ENCODE measurements at places on chromosomes 3 and 15.
A peak's percentile ranks its signal among the peaks of the same experiment; 100 is the strongest.

DNA sequence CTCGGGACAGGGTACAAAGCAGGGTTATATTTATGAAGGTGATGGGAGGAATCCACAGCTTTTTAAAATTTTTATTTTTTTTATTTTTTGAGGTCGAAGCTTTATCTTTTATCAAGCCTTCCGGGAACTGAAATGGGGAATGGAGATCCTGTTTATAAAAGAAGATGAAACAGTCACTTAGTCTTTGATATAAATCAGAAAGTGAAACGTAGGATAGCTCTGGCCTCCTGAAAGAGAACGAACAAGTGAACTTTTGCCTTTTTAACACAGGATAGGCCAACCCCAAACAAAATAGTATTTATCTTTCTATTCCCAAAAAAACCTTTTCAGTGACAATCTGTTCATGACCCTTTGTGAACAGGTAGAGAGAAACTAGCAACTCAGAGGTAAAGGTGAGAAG lies 634.0 kb upstream of the LMCD1 start:
- no peak overlapping the region for H3K4me3 ChIP-seq
- peaks cover 21% of the 10 kb centered on the region for H3K4me1 ChIP-seq
- H3K36me3 ChIP-seq: no peaks in the 10 kb centered on the region
- no peak overlapping the region for H3K27ac ChIP-seq
- no peak for DNase-seq

DNA sequence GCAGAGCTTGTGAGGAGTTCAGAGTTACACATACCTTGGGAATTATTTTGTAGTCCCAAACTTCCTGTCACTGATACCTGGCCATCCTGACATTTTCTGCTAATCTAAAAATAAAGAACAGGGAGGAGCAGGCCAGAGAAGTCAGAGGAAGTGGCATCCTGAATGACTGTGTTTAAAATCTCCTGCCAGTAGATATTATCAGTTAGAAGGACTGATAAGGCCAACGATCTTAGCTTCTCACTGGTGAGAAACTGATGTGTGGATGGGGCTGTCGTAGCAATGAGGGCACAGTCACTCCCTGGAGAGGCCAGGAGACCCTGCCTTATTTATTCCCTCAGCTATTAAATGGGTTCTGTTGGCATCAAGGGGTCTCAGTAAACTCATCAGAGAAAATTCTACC lies 115.1 kb downstream of the DGKG start:
- peaks cover 46% of the 10 kb centered on the region for H3K4me1 ChIP-seq
- H3K4me3 ChIP-seq: no peak overlapping the region
- H3K27me3 ChIP-seq: no peaks in the 10 kb centered on the region
- peak overlapping the region; percentile 84 for H3K27ac ChIP-seq
- no peaks in the 10 kb centered on the region for H3K36me3 ChIP-seq
- no peak for DNase-seq

GRCh38 chr3:172213904-172214303 lies 174.5 kb downstream of the FNDC3B start:
- H3K4me3 ChIP-seq: no peak overlapping the region
- no peaks in the 10 kb centered on the region for H3K27me3 ChIP-seq
- H3K27ac ChIP-seq: no peak overlapping the region
- H3K36me3 ChIP-seq: peaks cover 3% of the 10 kb centered on the region
- DNase-seq: no peak
- H3K4me1 ChIP-seq: peaks cover 8% of the 10 kb centered on the region

GRCh38 chr3:71046791-71047190 lies 536.7 kb downstream of the FOXP1 start:
- H3K27ac ChIP-seq: no peak overlapping the region
- no peak overlapping the region for H3K4me3 ChIP-seq
- H3K4me1 ChIP-seq: peaks cover 30% of the 10 kb centered on the region
- peaks cover 14% of the 10 kb centered on the region for H3K36me3 ChIP-seq

- H3K36me3 ChIP-seq: no peaks in the 10 kb centered on the region
- H3K4me3 ChIP-seq: no peak overlapping the region
- no peak for DNase-seq
- no peaks in the 10 kb centered on the region for H3K4me1 ChIP-seq
Measured at GRCh38 chr15:52220251-52220650, 29.1 kb upstream of the GNB5 start.

DNA sequence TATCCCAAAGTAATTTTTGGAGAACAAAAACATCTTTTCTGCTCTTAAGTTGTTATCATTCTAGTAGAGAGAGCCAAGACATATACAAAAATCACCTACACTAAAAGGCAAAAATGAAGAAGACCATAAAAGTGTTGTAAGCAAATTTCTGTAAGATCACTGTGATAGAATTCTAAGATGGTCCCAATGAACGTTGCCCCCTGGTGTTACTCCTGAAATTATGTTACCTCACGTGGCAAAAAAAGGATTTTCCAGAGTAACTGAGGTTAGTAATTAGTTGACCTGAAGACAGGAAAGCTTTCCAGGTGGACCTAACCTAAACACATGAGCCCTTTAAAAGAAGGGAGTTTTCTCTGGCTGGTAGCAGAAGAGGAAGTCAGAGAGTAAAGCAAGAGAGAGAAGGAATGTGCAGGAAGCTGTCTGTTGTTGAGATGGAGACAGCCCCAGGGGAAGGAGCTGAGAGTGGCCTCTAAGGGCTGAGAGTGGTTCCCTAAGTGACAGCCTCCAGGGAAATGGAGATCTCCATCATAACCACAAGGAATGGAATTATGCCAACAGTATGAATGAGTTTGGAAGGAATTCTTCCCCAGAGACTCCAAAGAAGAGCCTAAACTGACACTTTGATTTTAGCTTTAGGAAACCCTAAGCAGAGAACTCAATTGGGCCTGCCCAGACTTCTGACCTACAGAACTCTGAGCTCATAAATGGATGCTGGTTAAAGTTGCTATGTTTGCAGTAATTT lies 205.9 kb downstream of the CD47 start:
- DNase-seq: peak; percentile 35
- H3K4me1 ChIP-seq: no peaks in the 10 kb centered on the region
- no peak overlapping the region for H3K27ac ChIP-seq
- H3K36me3 ChIP-seq: no peaks in the 10 kb centered on the region
- H3K4me3 ChIP-seq: no peak overlapping the region

GRCh38 chr3:26191556-26191955 lies 401.7 kb downstream of the OXSM start:
- H3K4me1 ChIP-seq: no peaks in the 10 kb centered on the region
- no peak overlapping the region for H3K27ac ChIP-seq
- H3K4me3 ChIP-seq: no peak overlapping the region
- no peak for DNase-seq

GRCh38 chr3:51944451-51945021 lies 2.4 kb downstream of the PARP3 start:
- H3K27ac ChIP-seq: no peak overlapping the region
- no peak for DNase-seq
- peaks cover 6% of the 10 kb centered on the region for H3K4me1 ChIP-seq
- no peak overlapping the region for H3K4me3 ChIP-seq
- H3K36me3 ChIP-seq: no peaks in the 10 kb centered on the region

GRCh38 chr3:138257986-138258385 lies 70.9 kb downstream of the ARMC8 start:
- no peaks in the 10 kb centered on the region for H3K4me1 ChIP-seq
- DNase-seq: no peak
- H3K27me3 ChIP-seq: no peaks in the 10 kb centered on the region
- H3K4me3 ChIP-seq: no peak overlapping the region
- no peaks in the 10 kb centered on the region for H3K36me3 ChIP-seq

DNA sequence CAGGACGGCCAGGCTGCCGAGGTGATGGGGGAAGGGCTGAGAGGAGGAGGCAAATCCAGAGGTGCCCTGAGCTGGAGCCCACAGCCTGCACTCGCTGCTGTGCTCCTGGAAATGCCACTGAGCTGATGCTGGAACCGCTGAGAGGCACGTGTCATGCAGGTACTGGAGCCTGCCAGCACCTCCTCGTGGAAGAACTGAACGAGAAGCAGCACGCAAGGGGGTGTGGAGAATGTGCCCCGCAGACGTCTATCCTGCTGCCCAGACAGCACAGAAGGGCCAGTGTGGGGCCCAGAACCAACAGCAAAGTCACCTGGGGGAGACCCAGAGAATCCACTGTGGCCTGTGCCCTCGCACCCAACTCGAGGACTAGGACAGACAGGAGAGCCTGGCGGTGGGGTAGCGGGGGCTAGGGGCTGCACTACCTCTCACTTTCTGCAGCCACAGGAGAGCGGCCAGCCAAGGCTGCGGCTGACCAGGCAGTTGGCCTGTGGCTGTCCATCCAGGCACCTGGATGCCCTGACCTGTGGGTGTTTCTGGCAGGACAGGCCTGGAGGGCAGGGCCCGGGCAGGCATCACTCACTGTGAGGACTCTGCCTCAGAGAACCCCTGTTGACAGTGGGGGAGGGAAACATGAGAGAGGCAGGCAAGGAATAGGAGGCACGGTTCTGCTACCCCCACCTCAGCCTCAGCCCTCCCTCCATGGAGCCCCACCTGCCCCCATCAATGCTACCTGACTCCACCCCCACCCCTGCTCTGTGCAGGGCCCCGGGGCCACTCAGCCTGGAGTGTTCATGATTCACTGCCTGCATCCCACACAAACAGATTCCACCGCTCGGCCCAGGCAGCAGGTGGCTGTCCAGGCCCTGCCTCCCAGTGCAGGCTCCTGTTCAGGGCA lies 213.1 kb downstream of the TBC1D2B start:
- H3K4me3 ChIP-seq: no peak overlapping the region
- H3K4me1 ChIP-seq: peaks cover 28% of the 10 kb centered on the region
- no peak overlapping the region for H3K27ac ChIP-seq
- H3K36me3 ChIP-seq: no peaks in the 10 kb centered on the region
- DNase-seq: no peak

GRCh38 chr3:32817257-32817557 lies 590 bp upstream of the TRIM71 start:
- no peaks in the 10 kb centered on the region for H3K36me3 ChIP-seq
- DNase-seq: no peak
- peaks cover 71% of the 10 kb centered on the region for H3K27me3 ChIP-seq
- peak overlapping the region; percentile 50 for H3K4me3 ChIP-seq
- peaks cover 4% of the 10 kb centered on the region for H3K4me1 ChIP-seq

DNA sequence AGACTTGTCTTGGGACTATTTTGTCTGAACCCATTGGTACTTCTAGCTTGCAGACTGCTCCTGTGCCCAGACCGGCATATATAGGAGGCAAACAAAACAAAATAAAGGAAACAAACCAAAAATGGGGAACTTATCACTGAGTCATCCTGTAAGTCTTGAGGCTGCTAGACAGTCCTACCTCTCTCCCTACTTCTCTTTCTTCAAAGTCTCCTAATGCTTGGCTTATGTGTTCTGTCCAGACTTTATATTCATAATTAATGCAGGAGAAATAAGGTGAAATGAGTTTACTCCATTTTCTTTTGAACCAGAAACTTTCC lies 266.2 kb downstream of the ZNF385D start:
- no peak overlapping the region for H3K27ac ChIP-seq
- no peaks in the 10 kb centered on the region for H3K27me3 ChIP-seq
- no peaks in the 10 kb centered on the region for H3K4me1 ChIP-seq

GRCh38 chr3:4681301-4681700 lies 188.2 kb downstream of the ITPR1 start:
- no peak overlapping the region for H3K4me3 ChIP-seq
- H3K27ac ChIP-seq: no peak overlapping the region
- no peak for DNase-seq
- H3K4me1 ChIP-seq: no peaks in the 10 kb centered on the region

GRCh38 chr15:39792025-39792843 lies 9.6 kb upstream of the FSIP1 start:
- no peaks in the 10 kb centered on the region for H3K27me3 ChIP-seq
- H3K36me3 ChIP-seq: no peaks in the 10 kb centered on the region
- no peak overlapping the region for H3K4me3 ChIP-seq
- DNase-seq: no peak
- no peaks in the 10 kb centered on the region for H3K4me1 ChIP-seq
- H3K27ac ChIP-seq: no peak overlapping the region

- H3K4me3 ChIP-seq: no peak overlapping the region
- no peaks in the 10 kb centered on the region for H3K36me3 ChIP-seq
- no peak for DNase-seq
- no peak overlapping the region for H3K27ac ChIP-seq
Measured at GRCh38 chr3:14757153-14757700, 61.5 kb upstream of the FGD5 start.

DNA sequence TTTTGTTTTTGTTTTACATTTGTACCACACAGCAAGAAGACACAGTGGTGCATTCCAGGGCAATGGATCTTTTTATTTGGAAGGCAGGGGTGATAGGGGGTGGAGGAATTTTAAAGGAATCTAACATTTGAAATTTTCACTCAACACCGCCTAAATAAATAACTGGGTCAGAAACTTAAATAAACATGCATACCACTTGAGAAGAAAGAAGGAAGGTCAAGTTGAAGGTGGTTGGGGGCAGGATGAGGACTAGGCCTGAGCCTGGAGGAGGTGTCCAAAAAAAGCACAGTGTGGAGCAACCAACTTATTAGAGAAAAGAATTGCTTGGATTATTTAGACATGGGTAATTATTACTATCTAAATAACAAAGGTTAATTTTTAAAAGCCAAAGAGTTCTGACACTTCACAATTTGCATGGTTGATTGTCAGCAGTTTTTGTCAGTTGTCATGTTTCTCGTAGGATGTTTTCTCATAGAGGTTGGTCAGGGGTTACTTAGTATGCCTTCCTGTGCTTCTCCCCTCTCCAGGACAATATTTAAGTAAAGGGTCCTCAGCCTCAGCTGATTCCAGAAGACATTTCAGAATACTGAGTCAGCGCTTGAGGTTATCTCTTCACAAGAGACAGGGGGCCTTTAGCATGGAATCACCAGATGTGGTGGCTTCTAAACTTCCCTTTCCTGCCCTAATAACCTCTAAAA lies 173.7 kb upstream of the SLC2A2 start:
- no peak for DNase-seq
- H3K4me1 ChIP-seq: peaks cover 17% of the 10 kb centered on the region
- no peak overlapping the region for H3K4me3 ChIP-seq
- H3K27me3 ChIP-seq: no peaks in the 10 kb centered on the region
- H3K36me3 ChIP-seq: no peaks in the 10 kb centered on the region
- no peak overlapping the region for H3K27ac ChIP-seq

GRCh38 chr3:10195366-10196089 lies 30.8 kb downstream of the IRAK2 start:
- peaks cover 4% of the 10 kb centered on the region for H3K4me1 ChIP-seq
- no peaks in the 10 kb centered on the region for H3K36me3 ChIP-seq
- no peaks in the 10 kb centered on the region for H3K27me3 ChIP-seq
- H3K4me3 ChIP-seq: no peak overlapping the region
- no peak overlapping the region for H3K27ac ChIP-seq

DNA sequence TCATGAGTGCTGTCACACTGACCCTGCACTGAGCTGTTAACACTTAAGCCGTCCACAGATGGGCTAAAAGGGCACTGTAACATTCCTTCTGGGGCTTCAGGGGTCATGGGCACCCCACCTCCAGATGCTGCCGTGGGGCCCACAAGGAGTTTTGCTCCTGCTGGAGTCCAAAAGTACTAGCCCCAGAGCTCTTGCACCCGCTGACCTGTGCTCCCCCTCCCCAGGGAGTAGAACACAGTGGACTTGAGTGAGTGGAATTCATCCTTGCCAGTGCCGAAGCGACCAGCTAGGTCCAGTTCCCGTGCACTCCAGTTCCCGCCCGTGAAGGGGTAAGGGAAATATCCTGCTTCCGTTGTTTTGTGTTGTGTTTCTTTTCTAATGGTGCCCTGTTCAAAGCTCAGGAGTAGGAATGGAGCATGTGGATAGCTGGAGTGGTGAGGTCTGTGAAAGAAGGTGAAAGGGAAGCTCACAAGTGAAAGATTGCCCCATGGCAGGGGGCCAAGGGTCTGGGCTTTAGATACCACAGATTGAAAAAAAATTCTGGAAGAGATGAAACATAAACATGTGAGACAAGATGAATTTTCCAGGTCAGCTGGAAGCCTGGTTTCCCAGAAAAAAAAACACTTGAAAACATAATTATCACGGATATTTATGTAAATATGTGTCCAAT lies 36.6 kb downstream of the SLCO2A1 start:
- DNase-seq: no peak
- no peak overlapping the region for H3K4me3 ChIP-seq
- H3K27me3 ChIP-seq: peaks cover 4% of the 10 kb centered on the region
- H3K36me3 ChIP-seq: no peaks in the 10 kb centered on the region
- H3K27ac ChIP-seq: no peak overlapping the region

- no peaks in the 10 kb centered on the region for H3K27me3 ChIP-seq
- no peaks in the 10 kb centered on the region for H3K36me3 ChIP-seq
- H3K4me1 ChIP-seq: no peaks in the 10 kb centered on the region
Measured at GRCh38 chr3:10286596-10287295, 6.0 kb downstream of the GHRL start.

Data from A673 (cell line).